Endothelial cell of umbilical vein (primary cell): ENCODE measurements at places on chromosomes 7 and 10. TPM values are rescaled to one million over a fixed set of nuclear protein-coding genes. Genes with fewer than 3 reads are reported as not detected.

LRRC18 gene
- total RNA-seq, result not detected in 2 replicates

MYO3A gene
- not detected in 2 replicates for total RNA-seq

TBX20 gene
- total RNA-seq, result not detected in 2 replicates

NRP1 gene
- 245 and 306 TPM in 2 replicates for total RNA-seq

TRIM74 gene
- 0.58 TPM in 1 of 2 replicates, not detected in the other for total RNA-seq

MTPN gene
- 171 and 174 TPM in 2 replicates for total RNA-seq

OR2AE1 gene
- 0.51 TPM in 1 of 2 replicates, not detected in the other for total RNA-seq

NPFFR1 gene
- not detected in 2 replicates for total RNA-seq

PCLO gene
- 0.65 and 0.75 TPM in 2 replicates for total RNA-seq
